ENCODE measurements at places on chromosomes 1 and 21.

DNA sequence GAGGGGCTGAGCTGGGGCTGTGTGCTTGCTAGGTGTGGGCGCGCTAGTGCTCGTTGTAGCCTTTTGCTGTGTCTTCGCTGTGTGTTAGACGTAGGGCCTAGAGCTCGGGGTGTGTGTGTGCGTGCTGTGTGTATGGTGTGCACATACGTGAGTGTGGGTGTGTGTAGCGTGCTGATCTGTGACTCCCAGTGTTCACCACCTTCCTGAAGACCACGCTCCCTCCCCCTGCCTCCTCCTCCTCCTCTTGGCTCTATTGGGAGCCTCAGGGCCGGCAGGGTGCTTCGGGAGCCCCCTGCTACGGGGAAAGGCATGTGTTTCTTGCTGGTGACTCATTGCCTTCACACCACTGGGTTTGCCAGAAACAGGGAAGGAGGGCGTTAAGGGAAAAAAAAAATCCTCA lies 9.4 kb upstream of the KCNC4 start:
- no peak for DNase-seq

GRCh38 chr1:198203434-198203833 lies 46.6 kb downstream of the NEK7 start:
- DNase-seq = no peak

- DNase-seq = no peak
Observed at GRCh38 chr1:30345491-30346130, 377.8 kb downstream of the MATN1 start.

DNA sequence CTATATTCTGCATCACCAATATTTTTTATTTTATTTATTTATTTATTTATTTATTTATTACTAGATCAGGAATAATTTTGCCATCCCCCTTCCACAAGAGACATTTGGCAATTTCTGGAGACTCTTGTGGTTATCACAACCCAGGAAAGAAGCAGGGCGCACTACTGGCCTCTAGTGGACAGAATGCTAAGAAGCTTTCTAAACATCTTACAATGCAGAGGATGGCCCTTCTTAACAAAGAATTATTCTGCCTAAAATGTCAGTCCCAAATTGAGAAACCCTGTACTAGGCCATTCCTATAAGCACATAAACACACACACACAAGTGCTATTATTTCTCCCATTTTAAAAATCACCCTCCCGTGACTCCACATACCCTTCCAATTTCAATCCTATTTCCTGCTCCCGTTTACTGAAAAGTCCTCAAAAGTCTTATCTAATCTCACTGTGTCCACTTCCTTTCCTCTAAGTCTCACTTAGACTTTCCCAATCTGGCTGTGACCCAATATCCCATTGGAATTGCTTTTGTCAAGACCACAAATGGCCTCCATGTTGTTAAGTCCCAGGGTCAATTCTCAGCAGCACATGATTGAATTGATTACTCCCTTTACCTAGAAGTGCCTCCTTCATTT lies 43.7 kb upstream of the RNF11 start:
- peak; percentile 81 for DNase-seq

GRCh38 chr1:175969231-175969630 lies 225.8 kb upstream of the TNR start:
- no peak for DNase-seq

Data from hematopoietic multipotent progenitor cell treated with erythropoietin and hydrocortisone succinate and interleukin-3 and kit ligand, for 17 days (in vitro differentiated cells).